ENCODE measurements at places on chromosomes 4 and X.

- DNase-seq, result no peak
Observed at GRCh38 chr4:144851948-144852347, 206.0 kb downstream of the HHIP start.

DNA sequence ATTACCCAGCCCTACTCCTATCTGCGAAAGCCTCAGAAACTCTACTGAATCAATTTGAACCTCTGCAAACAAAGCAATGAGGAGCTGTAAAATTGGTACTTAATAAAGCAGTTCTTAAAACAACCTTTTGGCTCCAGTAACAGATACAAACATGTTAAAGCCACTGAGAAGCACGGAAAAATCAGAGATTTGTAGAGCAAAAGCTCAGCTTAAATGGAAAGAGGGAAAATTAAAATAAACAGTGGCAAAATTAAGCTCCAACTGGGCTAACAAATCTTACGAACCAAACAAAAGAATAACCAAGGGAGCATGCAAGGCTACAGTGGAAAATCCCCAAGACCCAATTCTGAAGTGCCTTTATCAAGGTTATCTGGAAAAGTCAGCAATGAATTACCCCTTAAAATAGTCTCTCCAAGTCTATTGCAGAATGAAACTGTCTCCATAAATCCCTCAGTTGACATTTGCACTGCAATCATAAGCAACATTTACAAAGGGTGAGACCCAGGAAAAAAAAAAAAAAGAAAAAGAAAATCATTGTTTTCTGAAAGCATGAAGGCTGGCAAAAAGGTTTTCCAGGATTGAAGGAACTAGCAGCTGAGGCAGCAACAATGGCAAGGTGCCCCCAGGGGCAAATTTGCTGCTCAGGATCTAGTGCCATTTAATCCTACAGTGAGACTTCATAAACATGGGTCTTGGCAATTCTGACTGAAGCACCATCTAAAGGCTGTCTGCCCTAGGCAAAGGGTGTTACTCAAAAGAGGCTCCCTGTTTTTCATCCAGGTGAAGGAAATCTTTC lies 40.1 kb downstream of the USP46 start:
- no peak for DNase-seq

DNA sequence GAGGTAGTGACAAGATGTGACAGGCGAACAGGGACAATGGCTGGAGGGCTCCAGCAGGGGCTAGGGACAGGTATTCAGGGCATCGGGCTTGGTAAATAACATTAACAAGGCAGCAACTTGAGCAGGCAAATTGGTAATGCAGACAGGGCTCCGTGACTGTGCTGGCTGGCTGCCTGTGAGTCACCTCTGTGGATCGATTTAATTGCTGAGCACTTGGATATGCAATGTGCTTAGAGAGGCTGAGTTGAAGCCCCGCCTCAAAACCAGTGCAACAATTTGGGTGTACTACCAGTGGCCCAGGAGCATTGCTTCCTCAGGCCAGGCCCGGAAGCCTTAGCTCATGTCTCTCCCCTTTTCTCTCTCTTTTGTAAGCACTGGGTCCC lies 19.5 kb downstream of the CNGA2 start:
- peak; percentile 37 for DNase-seq

- DNase-seq, result no peak
Observed at GRCh38 chr4:25892796-25893195, 21.2 kb upstream of the SMIM20 start.

DNA sequence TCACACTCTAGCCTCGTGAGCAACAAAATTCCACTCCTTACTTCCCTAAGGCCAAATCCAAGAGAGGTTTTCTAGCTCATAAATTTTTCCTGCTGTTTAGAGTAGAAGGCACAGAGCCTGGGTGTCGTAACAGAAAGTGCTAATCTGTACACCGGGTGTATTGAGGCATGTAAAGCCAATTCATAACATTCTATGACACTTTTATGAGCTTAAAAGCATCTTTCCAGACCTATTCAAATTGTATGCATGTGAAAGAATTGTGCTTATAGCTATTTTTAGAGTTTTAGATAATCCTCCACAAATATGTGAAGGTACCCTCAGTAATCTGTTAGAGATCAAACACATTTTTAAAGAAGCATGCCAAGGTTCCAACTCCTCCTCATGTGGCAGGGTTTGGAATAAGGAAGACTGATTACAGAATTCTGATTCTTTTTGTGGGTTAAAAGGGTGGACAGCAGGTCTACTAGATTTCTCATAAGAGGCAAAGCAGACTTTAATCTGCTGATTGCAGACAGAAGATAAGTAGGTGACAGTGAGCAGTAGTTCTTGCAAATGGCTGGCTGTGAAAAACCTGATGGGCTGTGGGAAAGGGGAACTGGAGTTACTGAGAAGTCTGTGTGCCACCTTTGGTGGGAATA lies 25.5 kb upstream of the LRCH2 start:
- DNase-seq, result peak; percentile 7

DNA sequence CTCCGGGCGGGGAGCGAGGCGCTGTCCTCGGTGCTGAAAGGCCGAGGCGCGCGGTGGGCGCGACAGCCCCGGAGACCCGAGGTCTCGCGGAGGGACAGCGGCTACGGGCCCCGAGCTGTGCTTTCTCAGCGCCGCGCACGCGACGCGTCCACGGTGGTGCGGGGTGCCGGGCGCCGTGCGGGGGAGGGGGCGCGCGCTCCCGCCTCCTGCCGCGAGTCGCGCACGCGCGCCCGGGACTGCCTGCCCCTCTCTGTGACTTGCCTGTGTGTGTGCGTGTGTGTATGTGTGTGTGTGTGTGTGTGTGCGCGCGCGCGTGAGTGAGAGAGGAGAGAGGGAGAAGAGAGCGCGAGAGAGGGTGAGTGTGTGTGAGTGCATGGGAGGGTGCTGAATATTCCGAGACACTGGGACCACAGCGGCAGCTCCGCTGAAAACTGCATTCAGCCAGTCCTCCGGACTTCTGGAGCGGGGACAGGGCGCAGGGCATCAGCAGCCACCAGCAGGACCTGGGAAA lies at the start of gene GRIA2:
TSS of gene GRIA2 (plus strand) at position 358 of the 511 bp plus-strand sequence. CDS start 315 bp downstream, outside the sequence.
- DNase-seq, result no peak

DNA sequence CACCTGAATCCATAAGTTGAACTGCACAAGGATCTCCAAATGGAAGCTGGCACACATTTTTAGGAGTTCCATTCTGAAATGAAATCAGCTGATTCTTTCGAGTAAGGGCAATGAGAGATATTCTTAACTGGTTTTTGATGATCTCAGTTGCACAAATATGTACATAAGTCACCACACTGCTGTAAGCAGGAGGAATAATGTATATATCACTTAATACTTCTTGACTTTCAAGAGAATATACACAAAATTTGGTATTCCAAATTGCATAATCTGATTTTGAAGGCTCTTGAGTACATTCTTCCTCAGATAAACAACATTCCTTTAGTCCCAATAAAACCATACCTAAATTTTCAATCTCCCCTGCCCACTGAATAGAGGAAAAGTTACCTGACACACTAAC lies 8.2 kb downstream of the FANCB start:
- peak; percentile 40 for DNase-seq

GRCh38 chrX:125202591-125203248 lies 117.0 kb upstream of the TEX13C start:
- no peak for DNase-seq

DNA sequence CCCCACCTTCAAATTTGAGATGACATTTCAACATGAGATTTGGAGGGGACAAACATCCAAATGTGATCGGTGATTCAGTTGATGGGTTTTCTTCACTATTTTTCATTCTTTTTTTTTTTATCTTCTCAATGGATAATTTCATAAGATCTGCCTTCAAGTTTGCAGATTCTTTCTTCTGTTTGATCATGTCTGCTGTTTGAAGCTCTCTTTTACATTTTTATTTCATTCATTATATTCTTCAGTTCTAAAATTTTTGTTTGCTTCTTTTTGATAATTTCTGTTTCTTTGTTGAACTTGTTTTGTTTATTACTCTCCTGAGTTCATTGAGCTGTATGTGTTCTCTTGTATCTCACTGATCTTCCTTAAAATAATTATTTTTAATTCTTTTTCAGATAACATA lies 14.8 kb downstream of the APOOL start:
- no peak for DNase-seq

GRCh38 chr4:41874873-41875272 lies 60.4 kb upstream of the TMEM33 start:
- no peak for DNase-seq

DNA sequence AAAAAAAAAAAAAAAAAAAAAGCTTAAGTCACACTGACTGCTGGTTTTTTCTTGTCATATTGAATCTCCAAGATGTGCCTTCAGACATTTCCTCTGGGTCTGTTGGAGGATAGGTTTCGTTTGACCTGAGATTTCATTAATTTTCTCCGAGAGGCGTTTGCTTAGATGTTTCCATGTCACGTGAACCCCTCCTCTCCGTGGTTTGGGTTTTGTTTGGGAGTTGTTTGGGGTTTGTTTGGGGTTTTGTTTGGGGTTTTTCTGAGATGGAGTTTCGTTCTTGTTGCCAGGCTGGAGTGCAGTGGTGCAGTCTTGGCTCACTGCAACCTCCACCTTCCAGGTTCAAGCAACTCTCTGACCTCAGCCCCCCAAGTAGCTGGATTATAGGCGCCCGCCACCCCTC lies 40.8 kb upstream of the DHRSX start:
- no peak for DNase-seq

- DNase-seq, result no peak
Observed at GRCh38 chr4:7531640-7531994, 96.9 kb upstream of the PSAPL1 start.

DNA sequence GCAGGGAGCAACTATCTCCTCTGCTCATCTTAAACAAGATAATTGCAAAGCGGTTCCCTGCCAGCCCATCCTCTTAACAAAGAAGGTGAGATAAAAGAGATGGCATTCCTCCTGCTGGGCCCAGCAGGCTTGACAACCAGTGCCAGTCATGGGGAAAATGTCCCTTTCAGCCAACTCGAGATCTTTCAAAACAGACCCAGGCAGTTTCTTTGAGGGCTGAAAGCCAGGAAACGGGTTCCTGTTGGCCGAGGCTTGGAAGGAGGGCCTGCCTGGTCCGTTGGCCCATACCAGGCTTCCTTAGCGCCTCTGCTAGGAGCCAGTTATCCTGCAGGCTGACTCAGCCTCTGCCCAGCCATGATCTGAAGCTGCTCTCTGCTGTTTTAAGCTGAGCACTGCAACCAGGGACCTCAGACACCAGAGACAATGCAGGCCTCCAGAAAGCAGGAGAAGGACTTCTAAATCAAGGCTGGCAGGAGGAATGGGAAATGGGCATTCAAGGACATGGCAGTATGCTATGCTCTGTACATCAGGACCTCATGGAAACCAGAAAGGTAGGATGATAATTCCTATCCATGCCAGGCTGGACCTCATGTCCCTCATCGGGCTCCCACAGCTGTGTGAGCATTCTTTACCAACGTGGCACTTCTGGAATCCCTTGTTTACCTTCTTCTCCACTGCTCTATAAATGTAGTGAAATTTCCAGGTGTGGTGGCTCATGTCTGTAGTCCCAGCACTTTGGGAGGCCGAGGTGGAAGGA lies 42.4 kb upstream of the SLC2A9 start:
- peak; percentile 5 for DNase-seq

DNA sequence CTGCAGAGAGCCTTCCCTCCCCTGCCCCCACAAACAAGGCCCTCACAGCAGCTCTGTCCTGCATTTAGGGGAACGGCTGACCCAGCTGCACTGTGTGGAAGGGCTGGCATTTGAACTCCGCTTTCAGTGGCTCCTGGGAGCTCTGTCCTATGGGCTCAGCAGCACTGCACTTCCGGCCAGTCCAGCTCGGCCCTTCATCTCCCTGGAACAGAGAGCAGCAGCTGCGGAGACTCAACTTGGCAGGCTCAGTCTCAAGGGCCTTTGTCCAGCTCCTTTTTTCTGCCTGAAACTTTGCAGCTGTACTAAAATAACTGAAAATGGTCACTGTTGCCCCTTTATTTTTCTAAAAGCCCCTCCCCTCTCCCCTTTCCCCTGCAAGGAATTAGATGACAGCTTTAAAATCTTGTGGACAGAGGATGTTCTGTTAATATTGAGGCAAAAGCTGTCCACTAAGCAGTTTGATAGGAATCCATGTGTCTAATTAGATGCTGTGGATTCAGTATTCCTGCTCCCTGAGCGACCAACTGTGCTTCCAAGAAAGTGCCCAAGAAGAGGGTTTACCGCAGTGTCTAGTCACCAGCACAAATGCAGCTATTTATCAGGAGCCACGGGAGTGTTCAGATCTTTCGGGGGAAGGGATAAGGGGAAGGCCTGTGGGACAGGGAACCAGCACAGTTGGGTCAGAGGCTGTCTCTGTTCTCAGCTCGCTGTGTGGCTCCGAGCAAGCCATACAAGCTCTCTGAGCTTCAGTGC lies 133.1 kb downstream of the AFAP1 start:
- no peak for DNase-seq

GRCh38 chrX:150527108-150527507 lies 41.3 kb upstream of the MTM1 start:
- DNase-seq, result no peak
